ENCODE measurements at places on chromosomes 1 and 21. TPM values are rescaled to one million over a fixed set of nuclear protein-coding genes. Genes with fewer than 3 reads are reported as not detected.

- DNase-seq, result no peak
These were observed 49.4 kb downstream of the PTPRF start for GRCh38 chr1:43580039-43580438.

DNA sequence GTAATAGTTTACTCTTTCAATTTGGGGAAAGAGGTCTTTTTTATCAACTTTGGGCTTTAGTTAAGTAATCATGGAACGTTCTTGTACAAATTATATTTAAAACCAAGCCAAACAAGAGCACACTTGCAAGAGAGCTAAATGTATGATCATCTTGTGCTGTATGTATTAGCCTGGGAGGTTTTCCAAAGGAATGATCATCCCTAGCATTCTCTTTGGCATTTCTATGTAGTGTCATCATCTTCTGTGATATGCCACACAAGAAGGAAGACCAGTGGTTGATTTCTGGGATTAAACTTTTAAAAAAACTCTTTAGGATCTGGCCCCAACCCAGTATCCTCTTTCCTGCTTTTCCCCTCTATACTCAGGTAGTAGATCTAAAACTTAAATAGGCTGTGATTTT, 38.4 kb upstream of the KCNQ4 start:
- DNase-seq, result no peak

SPATA6 gene
- total RNA-seq, result 5.0 TPM

MYCL gene
- total RNA-seq, result 8.2 TPM

Data from kidney epithelial cell (primary cell).